Ascending aorta (tissue), 2 donors: ENCODE measurements at places on chromosomes 12 and 14.

- no peak for DNase-seq
These were observed 356.0 kb downstream of the DUSP6 start for GRCh38 chr12:88996200-88996788.

GRCh38 chr12:125633686-125634085 lies 568.5 kb downstream of the AACS start:
- DNase-seq = no peak

- no peak for DNase-seq
These were observed 29.6 kb downstream of the WBP11 start for GRCh38 chr12:14773685-14774073.

DNA sequence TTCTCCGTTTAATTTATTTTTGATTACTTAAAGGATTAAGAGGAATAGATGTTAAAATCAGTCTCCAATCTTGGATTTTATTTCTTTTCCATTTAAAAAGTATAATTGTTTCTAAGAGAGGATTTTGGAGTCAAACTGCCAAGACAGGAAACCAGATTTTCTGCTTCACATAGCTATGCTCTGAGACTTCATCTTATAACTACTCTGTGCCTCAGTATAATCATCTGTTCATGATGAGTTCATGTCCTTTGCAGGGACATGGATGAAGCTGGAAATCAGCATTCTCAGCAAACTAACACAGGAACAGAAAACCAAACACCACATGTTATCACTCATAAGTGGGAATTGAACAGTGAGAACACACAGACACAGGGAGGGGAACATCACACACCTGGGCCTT lies 9.0 kb upstream of the TAS2R31 start:
- no peak for DNase-seq

GRCh38 chr14:95409477-95410272 lies 90.0 kb upstream of the CLMN start:
- DNase-seq = no peak

DNA sequence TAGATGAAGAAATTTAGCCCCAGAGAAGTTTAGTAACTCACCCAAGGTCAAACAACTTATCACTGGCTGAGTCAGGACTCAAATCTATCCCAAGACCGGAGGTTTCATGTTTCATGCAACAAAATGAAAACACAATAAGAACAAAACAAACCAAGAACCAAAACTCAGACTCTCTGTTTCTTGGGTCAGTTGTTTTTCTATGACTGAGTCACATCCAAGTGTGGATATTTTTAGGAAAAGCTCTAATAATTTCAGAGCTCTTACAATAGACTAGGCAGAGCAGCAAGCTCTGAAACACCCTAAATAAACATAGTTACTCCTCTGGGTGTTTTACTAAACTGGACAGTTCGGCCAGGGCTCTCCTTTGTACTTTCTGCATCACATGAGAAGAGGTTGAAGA lies 87.6 kb upstream of the PRB2 start:
- DNase-seq = no peak

DNA sequence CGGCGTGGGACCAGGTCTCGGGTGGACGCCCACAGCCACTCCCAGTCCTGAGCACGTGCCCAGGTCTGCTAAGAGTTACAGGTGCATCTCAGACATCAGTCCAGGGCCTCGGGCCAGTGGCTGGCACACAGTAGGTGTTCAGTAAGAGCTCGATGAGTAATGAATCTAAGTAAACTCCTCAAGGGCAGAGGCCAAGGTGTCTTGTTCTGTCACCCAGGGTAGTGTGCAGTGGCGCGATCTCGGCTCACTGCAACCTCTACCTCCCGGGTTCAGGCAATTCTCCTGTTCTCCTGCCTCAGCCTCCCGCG lies 11.2 kb downstream of the TTC7B start:
- DNase-seq = no peak

DNA sequence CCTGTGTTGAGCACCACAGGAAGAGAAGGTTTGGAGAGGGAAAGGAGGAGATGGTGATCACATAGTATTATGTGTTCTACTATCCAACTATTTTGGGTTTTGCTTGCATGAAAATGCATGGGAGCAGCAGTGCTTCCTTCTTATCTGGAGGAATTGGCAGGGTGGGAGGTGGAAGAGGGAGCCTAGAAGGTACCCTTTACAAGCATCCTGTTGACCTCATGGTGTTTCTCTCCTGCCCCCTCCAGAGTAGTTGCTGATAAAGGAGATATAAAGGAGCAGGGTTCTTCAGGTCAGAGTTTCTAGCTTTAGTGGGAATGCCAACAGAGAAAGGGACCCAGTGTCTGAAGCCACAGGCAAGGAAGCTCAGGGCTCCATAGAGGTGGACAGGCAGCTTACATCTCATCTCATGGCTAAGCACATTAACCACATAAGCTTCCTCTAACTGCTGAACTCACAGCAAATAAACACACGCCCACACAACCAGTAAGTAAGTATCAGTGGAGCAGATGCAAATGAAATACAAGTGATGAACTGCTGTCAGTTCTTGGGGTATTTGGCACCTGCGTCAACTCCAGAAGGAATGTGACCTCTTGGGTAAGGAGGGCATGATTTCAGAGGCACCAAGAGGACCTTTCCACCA lies 174.2 kb upstream of the SLC38A2 start:
- DNase-seq = no peak

DNA sequence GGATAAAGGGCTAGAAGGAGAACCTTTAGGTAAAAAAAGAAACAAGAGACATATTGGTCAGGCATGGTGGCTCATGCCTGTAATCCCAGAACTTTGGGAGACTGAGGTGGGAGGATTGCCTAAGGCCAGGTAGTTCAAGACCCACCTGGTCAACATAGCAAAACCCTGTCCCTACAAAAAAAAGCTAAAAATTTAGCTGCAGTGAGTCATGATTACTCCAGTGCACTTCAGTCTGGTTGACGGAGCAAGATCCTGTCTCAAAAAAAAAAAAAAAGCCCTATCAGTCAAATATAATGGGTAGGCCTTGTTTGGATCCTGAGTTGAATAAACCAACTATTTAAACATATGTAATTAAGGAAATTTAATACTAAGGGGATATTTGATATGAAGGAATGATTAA lies 54.2 kb downstream of the PPP1R36 start:
- DNase-seq = no peak

GRCh38 chr12:11793921-11794710 lies 144.6 kb downstream of the ETV6 start:
- no peak for DNase-seq
